Kasumi-1 (cell line): ENCODE measurements at places on chromosomes 2 and 18.

- DNase-seq: no peak
Observed at GRCh38 chr2:56117764-56118163, 66.0 kb upstream of the CCDC85A start.

DNA sequence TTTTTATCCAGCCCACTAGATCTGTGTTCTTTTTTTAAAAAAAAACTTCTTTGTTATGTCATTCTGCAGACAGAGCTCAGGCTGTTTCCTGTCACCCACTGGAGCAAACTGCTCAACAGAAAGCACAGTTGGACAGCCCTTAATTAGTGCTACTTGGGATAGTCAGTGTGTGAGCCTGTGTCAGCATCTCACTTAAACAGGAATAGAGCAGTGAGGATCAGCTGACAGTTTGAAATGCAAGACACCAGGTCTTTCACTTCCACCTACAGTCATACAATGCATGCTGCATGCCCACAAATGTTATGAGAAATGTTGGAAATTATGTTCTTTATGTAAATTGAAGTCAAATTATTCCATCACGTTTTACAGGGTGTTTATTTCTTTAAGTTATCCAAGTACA is 174.9 kb downstream of the NR4A2 start:
- peak; percentile 34 for DNase-seq

GRCh38 chr2:211390536-211391188 is 834.3 kb downstream of the CPS1 start:
- DNase-seq: no peak

GRCh38 chr18:14093307-14093915 is 38.8 kb downstream of the ZNF519 start:
- no peak for DNase-seq

GRCh38 chr2:66431274-66431642 is 3.7 kb upstream of the MEIS1 start:
- DNase-seq: no peak

DNA sequence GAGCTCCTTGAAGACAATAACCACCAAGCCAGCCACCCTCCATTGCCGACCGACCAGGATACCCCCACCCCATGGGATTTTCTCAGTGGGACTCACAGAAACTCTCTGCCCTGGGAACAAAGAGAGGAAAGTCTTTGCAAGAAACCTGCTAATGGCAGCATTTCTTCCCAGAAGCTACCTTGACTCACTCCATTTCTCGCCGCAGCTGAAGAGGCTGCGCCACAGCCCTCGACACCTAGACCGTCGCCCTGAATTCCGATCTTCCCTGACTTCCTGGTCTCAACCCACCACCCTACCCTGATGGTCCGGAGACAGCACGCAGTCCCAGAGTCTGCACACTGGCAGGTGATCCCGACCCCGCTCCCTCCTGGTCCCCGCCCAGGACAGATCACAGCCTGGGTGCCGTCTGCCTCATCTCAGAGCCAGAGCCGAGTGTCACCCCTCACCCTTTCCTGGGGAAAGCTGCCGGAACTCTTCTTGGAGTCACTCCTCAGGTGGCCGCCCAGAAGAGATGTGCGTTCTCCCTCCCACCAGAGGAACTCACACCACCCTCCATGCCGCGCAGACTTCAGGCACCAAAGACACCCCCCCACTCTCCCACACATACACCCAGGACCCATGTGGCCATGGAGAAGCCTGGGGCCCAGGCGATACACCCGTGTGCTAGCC is 24.6 kb downstream of the AQP12A start:
- no peak for DNase-seq

DNA sequence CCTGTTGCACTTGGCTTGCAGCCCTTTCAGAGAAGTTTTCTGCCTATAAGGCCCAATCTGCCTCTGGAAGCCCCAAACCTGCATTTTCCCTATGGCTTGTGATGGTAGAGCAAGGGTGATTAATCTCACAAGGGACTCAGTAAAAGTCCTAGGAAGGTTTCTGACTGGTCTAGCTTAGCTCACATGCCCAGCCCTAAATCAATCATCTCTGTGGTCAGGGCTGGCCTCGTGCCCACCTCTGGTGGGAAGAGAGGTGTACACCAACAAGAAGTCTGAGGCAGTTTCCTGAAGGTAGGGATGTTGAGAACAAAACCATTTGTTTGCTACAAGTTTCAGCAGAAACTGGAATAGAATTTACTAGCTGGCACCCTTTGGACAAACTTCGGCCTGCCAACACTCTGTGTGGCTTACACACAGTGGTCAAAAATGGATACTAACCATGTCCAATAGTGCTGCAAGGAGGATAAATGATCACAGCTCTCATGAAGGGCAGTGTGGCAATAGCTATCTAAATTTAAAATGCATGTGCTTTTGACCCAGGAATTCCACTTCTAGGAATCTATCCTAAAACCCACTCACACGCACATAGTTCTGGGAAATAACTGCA is 96.4 kb downstream of the EN1 start:
- DNase-seq: no peak

DNA sequence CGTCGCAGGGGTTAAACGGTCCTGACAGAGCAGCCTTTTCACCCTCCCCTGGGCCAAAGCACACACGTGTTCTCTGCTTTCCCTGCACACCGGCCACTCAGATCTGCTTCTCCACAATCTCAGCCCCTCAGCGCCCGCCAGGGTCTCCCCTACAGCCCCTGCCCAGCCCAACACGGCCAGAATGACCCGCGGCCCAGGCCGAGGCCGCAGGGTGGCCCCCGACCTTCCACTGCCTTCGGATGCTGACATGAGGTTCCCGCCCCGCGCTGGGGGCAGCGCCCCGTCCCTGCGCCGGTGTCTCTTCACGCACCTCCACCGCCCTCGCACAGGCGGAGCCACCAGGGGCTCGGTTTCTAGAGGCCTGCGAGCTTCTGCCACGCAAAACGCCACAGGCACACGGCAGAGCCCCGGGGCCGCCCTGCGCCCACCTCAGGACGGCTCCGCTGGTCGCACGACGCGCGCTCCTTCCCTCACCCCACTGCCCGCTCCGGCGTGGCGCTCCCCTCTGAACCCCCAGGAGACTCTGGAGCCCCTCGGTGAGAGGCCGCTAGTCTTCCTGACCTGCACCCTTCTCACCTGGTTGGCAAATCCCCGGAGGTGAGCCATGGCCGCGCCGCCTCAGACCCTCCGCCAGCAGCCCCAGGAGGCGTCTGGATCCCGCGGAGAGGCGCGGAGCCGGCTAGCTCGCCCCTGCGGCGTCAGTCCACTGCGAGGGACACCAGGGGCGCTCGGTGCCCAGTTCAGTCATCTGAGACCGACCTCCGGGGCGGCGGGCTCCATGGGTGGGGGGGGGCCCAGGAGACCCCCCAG is 749 bp downstream of the STK25 start:
- DNase-seq: peak; percentile 0

- DNase-seq: no peak
Observed at GRCh38 chr2:239086325-239087020, 238.6 kb downstream of the TWIST2 start.

- no peak for DNase-seq
Observed at GRCh38 chr2:240403396-240404104, 31.9 kb upstream of the GPC1 start.

DNA sequence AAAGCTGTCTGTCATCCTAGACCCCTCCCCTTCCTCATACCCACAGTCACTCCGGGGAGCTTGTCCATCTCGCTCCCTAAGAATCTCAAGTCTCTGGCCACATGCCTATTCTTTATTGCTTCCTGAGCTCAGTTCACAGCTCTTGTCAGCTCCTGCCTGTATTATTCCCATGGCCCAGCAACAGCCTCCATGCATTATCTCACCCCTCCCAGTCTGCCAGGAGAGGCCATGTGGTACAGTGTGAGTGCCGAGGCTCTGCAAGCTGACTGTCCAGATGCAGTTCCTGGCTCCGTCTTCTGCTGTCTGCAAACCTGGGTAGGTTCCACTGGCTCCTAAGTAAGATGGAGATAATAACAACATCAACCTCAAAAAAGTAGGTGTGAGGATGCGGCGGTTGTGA is 79.7 kb downstream of the MRPS9 start:
- DNase-seq: no peak

GRCh38 chr2:222753251-222753824 is 81.9 kb downstream of the MOGAT1 start:
- DNase-seq: no peak

GRCh38 chr2:230048010-230048671 is 20.6 kb downstream of the SLC16A14 start:
- DNase-seq: no peak

GRCh38 chr2:142153601-142154000 is 22.8 kb upstream of the LRP1B start:
- no peak for DNase-seq

- peak; percentile 34 for DNase-seq
Observed at GRCh38 chr18:77061946-77062517, 70.6 kb downstream of the MBP start.

DNA sequence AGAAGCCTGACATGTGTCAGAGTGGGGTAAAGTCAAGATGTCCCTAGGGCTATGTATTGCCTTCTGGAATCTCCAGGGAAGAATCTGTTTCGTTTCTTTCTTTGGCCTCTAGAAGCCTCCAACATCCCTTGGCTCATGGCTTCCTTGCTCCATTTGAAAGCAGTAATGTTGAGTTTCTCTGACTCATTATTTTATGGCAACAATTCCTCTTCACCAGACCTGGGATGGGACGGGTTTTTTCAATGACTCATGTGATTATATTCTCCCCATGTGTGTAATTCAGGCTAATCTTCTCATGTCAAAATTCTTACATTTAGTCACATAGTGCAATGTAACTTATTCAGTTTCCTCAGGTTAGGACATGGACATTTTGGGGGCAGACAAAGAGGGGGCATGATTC is 1038.6 kb downstream of the CBLN2 start:
- DNase-seq: no peak

- no peak for DNase-seq
Observed at GRCh38 chr2:228673876-228674554, 492.5 kb upstream of the SPHKAP start.

DNA sequence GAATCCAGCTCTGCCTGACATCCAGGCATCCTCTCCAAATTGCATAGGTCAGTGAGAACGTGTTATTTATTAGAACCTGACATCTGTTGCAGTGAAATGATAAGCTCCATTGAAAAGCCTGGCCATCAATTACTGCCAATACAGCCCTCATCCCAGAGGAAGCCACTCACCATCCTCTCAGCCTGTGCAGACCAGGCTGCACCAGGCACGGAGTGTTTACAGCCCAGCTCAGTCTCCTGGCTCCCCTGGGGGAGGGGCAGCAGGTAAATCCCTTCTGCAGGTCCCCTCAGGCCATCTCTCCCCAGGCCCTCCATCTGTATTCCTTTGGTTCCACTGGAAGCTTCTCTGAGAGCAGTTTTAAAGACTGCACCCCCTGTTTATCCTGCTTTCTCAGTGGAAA is 82.6 kb upstream of the FOSL2 start:
- no peak for DNase-seq

DNA sequence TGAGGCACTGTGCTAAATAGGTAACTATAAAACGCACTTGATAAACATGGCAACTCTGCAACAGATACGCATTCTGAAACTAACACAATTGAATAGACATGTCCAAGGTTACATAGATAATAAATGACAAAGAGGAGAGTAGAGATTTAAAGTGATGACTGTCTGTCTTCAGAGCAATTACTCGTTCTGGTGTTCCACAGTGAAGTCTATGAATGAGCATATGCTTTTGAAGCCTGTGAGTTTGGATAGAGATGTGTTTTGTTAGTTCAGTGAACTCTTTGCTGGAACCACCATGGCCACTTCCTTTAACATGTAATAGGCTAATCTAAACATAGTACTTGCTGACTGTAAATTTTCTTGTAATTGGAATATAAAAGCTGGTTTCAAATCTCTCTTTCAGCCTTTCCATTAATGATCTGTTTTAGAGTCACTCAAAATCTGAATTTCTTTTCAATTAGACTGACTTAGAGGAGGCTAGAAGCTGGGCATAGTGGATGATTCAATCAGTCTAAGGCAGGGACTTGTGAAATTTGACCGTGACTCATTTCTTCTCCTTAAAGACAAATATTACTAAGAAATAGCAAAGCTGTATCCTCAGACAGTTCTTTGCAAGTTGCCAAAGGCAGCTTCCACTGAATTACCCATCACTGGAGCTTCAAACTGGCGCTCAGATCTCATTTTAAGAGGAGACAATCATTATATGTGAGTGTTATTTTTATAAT is 1130.1 kb upstream of the CELF4 start:
- DNase-seq: no peak

DNA sequence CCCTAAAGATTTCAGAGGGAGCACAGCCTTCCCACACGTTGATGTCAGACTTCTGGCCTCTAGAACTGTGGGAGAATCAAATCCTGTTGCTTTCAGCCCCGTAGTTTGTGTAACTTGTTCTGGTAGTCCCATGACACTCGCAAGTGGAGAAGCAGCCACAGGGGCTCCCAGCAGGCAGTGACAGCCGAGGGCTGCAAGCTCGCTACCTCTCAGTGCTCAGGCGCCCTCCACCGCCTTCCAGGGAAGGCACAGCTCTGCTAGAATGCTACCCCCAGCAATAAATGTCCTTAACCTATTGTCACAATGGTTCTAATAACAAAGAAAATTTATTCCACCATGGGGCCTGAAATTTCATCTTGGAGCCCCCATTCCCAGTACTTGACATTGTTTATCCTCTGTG is 143.1 kb upstream of the ZNF236 start:
- no peak for DNase-seq

DNA sequence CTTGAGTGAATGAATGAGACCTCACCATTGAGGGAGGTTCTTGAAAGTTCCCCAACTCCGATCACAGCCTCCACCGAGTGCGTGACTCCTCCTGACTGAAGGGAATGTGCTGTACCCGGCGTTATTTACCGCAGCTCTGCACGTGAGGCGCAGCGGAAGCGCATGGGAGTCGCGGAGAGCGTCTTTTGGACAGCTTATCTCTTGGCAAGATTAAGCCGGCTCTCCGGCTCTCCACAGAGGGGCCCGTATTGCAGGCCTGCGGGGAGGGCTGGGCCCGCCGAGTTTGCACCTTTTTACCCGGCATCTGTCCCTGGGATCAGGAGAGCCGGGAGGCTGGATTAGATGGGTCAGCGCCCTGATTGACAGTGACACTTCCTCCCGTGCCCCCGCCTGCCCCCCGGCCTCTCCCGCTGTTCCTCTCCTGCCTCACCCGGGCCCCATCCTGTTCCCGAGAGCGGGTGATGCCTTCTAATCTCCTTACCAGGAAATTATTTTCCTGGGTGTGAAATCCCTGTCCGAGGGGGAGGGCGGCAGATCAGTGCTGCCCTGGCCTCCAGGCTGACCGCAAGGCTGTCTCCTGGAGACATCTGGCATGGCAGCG is 176.3 kb downstream of the INHBB start:
- no peak for DNase-seq

DNA sequence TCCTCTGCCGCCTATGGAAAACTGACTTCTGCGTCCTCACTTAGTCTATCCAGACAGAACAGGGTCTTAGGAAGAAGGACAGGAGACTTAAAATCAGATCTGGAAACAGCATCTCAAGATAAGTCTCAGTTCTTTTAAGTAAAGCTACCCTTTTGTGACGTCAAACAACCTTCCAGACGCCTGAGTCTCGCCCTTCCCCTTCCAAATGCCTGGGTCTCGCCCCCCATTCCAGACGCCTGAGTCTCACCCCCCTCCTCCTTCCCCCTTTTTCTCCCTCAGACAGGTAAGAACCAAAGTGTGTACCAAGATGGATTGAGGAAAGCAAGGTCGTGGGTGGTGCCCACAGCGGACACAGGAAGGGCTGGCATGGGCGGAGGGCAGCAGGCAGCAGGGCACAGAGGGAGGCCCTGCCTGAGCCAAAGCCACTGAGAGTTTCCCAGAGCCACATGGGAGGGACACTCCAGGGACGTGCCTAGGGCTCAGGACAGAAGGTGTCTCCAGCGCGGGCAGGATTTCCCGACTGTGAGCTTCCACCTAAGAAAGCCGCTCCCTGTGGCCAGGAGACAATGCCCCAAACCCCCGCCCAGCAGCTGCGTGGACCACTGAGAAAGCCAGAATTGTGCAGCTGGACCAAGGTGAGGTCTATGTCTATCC is 51.3 kb downstream of the ANKMY1 start:
- DNase-seq: no peak

GRCh38 chr18:68172842-68173549 is 541.9 kb downstream of the TMX3 start:
- DNase-seq: no peak
